Right ventricle myocardium inferior (tissue), 1 donor: ENCODE measurements at places on chromosomes 13 and 19.

GRCh38 chr13:113646921-113647340 is 11.1 kb downstream of the ATP4B start:
- DNase-seq = peak; percentile 62

- no peak for DNase-seq
Measured at GRCh38 chr13:59166174-59166573, 997.6 kb downstream of the DIAPH3 start.

- no peak for DNase-seq
Measured at GRCh38 chr13:51457086-51457815, 4.4 kb upstream of the INTS6 start.

- no peak for DNase-seq
Measured at GRCh38 chr13:99862244-99862643, 109.3 kb downstream of the ZIC5 start.

GRCh38 chr19:6821639-6822310 is 49.3 kb downstream of the VAV1 start:
- DNase-seq = no peak

GRCh38 chr13:95573221-95573620 is 20.7 kb downstream of the CLDN10 start:
- no peak for DNase-seq

DNA sequence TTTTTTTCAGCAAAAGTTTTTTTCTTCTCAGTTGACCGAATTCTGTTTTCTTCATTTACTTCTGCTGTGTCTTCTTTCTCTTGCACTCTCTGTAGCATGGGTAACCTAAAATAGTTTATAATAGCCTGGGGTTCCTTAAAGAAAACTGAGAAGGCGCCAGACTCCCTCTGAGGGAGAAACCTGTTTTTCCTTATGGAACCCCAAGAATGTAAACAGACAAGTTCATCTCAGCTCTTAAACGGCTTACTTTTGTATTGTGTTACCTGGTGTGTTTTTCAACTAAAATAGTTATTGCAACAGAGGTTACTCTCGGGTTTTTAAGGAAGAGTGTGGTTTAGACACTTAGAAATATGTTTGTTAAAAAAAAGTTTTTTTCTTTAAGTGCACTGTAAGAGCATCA is 23.8 kb upstream of the TM9SF2 start:
- DNase-seq = no peak

GRCh38 chr19:48964205-48965039 is 687 bp upstream of the FTL start:
- no peak for DNase-seq

DNA sequence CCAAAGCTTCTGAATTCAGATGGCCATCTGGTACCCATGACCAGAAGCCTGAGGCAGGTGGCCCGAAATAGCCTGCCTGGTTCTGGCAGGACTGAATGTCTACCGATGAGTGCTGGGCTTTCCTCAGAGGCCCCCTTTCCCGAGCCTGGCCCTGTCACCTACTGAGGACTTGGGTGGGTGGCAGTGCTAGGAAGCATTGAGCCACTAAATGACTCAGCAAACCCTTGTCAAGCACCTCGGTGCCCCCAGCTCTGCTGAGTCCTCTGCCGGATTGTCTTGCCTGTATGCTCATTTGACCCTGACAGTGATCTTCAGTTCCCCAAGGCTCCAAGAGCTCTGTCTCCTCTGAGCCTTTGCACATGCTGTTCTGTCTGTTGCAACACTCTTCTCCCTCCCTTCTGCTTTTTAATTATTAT is 17.9 kb downstream of the PPP1R37 start:
- peak; percentile 50 for DNase-seq

DNA sequence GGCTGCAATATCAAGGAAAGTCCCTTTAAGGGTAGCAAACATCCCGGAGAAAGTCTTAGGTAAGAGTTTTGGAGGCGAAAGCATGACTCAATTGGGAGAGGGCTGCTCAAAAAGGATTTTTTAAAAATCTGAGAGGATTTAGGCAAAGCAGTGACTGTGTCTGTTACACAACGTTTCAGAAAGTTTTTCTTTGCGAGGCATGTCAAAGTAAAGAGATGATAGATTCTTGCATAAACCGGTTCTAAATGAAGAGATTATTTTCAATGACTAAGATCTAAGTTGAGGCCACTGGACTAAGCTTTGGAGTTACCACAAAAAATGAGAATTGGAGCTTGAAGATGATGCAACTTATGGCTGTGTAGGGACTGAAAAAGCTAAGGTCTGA is 43.7 kb upstream of the ENOX1 start:
- DNase-seq = no peak

DNA sequence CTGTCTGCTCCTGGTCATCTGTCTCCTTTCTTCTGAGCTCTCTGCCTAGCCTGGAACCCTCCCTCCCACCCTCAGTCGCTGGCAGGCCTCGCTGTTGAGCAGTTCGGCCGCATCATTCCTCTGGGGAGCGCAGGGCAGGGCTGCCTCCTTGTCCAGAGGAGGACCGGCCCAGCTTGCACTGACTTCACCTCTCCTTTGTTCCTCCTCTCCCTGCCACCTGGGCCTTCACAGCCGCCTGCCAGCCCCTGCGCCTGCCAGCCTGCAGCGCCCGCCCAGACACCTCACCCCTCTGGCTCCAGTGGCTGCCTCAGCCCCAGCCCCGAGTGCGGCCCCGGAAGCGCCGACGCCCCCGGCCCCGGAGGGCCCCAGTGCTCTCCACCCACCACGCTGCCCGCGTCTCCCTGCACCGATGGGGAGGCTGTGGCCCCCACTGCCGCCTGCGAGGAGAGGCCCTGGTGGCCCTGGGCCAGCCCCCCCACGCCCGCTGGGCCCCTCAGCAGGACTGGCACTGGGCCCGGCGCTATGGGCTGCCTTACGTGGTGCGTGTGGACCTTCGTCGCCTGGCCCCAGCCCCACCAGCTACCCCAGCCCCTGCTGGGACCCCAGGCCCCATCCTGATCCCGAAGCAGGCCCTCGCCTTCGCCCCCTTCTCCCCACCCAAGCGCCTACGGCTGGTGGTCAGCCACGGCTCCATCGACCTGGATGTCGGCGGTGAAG is 7.2 kb downstream of the KMT5C start:
- no peak for DNase-seq

- no peak for DNase-seq
Measured at GRCh38 chr19:18194181-18194530, 1.1 kb downstream of the MPV17L2 start.

DNA sequence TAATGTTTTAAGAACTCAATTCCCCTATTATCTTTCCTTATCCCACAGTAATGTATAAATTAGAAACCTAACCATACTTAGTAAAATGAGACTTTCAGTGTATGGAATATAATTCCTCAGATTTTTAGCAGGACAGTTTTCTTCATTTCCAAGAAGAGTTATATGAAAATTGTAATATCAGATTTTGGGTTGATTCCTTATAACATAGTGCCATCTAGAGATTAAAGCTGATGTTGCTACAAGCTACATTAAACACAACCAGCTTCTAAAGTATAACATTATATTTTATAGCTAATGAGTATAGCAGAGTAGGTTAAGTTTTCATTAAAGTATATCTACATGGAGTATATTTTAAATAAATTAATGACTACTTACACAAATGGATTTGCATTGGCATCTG is 99.7 kb upstream of the MIR17HG start:
- no peak for DNase-seq

DNA sequence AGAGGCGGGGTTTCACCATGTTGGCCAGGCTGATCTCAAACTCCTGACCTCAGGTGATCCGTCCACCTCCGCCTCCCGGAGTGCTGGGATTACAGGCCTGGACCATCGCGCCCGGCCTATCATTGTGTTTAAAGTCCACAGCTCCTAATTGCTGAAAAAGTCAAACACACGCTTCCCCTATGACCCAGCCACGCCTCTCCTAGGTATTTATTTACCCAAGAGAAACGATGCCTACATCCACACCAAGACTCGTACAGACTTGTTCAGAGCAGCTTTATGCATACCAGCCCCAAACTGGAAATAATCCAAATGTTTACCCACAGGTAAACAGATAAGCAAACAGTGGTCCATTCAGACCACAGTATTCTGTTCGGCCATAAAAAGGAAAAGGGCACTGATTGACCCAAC is 15.1 kb downstream of the ZNRF4 start:
- no peak for DNase-seq

DNA sequence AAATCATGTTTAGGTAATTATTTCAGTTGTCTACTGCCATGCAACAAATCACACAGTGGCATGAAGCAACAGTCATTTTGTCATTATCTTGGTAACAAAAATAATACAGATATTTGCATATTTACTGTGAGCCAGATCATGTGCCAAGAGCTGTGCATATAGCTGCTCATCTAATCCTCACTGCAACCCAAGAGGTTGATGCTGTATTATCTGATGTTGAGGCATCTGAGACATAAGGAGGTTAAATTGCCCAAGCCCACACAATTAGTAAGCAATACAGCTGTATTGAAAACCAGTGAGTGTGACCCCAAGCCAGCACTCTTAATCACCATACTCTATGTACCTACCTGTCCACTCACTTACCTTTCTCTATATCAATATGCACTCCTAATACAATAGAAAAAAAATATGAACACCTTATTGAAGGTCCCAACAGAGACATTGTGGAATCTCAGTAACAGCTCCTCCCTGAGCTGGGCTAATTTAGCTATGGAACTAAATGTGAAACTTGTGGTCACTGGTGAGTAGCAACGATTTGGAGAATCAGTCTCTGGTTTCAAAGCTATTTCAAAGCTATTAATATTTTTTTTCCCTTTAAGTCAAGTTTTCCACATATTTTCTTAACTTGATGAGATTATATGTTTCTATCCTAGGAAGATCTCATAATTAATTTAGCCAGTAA is 185.2 kb downstream of the KLF12 start:
- no peak for DNase-seq

GRCh38 chr13:80877209-80877943 is 536.5 kb upstream of the SPRY2 start:
- no peak for DNase-seq

DNA sequence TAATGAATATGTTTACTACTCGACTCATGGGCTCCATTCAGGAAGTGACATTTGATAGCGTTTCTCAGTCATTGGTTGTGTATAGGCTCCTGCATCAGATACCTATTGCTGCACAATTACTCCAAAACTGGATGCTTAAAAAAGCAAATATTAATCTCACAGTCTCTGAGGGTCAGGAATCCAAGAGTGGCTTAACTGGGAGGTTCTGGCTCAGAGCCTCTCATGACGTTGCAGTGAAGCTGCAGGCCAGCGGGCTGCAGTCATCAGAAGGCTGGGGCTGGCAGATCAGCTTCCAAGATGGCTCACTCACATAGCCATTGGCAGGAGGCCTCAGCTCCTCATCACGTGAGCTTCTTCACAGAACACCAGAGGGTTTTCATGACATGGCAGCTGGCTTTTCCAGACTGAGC is 525.1 kb upstream of the NBEA start:
- DNase-seq = peak; percentile 70

DNA sequence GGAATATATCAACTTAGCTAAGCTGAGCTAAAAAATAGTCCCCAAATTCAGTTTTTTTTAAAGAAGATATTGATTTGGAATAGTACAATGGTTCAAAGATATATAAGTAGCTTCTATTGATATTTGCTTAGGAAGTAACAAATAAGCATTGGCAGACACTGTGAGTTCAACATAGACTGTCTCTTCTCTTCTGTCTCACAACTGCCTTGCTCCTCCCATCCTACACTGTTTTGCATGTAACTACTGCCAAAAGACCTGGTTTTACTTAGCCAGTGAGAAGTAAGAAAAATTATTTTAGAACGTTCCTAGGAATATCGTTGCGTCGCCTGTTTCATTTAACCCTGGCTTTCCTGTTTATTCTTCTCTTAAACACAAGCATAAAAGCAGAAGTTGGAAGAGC is 859.0 kb upstream of the SPRY2 start:
- DNase-seq = no peak

DNA sequence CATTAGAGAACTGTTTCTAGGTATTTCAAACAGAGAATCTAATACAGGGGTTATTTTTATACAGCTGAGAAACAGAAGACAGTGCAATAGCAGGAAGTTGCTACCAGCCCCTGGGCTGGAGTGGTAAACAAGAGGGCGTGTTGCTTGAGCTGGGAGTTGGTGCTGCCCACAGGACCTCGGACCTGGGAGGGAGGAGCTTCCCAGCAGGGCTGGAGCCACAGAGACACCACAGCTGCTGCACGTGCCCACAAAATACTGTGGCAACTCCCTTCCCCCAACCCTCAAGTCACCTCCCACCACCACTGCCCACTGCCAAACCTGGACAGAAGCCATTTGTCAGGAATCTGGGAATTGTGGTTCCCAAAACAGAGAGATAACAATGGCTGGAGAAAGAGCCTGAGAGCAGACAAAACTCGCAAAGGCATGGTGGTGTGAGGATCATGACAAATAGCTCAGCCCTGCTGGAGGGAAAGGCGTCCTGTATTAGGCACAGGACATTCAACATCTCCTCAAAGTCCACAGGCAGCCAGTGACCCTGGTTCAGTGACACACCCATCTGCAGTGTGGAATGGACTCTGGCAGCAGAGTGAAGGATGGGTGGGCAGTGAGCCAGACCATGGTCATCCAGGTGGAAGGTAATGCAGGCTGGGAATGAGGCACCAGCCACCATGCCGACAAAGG is 57.2 kb downstream of the SPATA13 start:
- no peak for DNase-seq

DNA sequence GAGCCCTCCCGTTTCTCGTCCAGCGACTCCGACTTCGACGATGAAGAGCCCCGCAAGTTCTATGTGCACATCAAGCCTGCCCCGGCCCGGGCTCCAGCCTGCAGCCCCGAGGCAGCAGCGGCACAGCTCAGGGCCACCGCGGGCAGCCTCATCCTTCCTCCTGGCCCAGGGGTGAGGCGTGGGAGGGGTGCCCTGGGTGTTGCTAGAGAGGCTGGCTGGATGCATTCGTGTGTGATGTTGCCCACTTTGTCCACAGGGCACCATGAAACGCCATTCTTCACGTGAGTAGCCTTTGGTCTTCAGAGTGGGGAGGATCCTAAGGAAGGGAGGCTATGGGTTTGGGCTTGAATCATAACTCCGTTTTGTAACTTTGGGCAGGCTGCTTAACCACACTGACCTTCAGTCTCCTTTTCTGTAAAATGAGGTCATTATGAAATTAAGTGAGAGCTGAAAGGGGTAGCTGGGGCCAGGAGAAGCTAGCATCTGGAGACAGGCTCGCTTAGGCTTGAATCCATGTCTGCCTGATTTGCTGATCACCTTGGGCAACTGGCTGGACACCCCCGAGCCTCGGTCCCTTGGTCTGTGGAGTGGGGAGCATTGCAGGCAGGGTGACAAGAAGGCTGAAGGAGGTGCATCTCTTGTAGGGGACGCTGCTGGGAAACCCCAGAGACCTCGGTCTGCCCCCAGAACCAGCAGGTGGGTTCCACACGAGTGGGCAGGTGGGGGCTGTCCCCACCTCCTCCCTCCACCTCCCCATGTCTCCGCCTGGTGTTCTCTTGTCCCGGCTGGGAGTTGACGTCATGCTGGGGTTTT is 18.7 kb upstream of the B3GNT3 start:
- DNase-seq = no peak

GRCh38 chr13:28496188-28496564 is 1.2 kb upstream of the FLT1 start:
- no peak for DNase-seq

DNA sequence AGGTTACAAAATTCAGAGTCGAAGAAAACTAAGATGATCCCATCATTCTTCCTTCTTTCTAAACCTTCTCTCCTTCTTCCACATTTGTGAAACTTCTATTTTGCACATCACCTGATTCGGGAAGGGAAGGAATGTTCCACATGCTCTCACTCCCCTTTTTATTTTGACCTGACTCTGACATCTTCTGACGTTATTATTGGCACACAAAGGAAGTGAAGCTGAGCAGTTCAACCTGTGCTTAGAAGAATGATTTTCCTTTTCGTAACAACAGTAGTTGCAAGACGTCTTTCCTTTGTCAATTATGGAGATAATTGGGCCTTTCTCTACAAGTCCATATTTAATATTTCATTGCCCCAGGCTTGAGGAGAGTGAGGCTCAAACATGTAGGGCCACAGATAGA is 18.0 kb downstream of the FAM124A start:
- no peak for DNase-seq

- DNase-seq = no peak
Measured at GRCh38 chr13:91111476-91112200, 235.8 kb upstream of the MIR17HG start.
